A549 (cell line): ENCODE measurements at places on chromosomes 2 and 18.

DNA sequence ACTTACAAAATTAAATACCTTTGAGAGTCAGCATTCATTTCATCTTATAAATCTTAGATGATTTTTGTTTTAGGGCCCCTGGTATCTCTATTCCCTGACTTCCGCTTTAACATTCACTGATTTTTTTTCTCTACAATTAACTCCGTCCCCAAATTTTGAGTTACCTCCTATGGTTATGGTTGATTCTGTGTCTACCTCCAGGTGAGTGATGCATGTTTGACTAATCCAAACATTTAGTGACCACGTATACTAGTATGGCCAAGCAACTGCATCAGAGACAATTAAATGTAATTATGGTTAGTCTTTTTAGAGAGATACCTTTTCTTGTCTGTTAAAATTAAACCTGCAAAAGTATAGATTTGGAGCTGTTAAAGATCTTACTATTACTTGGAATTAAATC is 120.3 kb downstream of the CCDC102B start:
- no peak for DNase-seq

DNA sequence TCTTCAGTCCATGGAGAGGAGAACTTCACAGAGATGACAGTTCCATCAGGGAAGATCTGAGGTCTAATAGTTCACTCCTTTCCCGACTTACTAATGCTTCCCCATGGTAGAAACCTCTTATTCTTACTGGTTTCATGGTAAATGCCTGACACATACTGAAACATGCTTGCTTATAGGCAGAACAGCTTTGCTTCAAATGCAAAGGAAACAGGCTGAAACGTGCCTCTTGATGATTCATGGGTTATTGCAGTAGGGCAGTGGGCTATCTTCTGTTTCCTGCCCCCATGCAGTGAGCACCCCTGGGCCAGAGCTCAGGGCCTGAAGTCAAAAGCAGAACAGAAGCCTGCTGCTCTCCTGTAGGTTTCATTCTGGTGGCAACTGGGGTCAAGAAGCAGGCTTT is 223.5 kb downstream of the RDH14 start:
- no peak for DNase-seq

GRCh38 chr2:239326831-239327535 is 73.8 kb downstream of the HDAC4 start:
- DNase-seq = no peak

GRCh38 chr2:65317841-65318240 is 90.2 kb downstream of the ACTR2 start:
- no peak for DNase-seq

DNA sequence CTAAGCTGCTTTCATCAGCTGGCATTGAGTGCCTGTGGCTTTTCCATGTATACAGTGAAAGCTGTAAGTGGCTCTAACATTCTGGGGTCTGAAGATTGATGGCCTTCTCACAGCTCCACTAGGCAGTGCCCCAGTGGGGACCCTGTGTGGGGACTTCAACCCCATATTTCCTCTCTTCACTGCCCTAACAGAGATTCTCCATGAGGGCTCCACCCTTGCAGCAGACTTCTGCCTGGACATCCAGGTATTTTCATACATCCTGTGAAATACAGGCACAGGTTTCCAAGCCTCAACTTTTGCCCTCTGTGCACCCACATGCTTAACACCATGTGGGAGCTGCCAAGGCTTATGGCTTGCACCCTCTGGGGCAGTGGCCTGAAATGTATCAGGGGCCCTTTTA is 188.2 kb upstream of the SYT4 start:
- no peak for DNase-seq

- DNase-seq = no peak
These were observed 85.1 kb upstream of the FZD5 start for GRCh38 chr2:207854484-207855440.

- DNase-seq = no peak
These were observed 725 bp downstream of the FIGN start for GRCh38 chr2:163734881-163735684.

GRCh38 chr2:223970343-223971128 is 13.3 kb downstream of the MRPL44 start:
- DNase-seq = peak; percentile 64

GRCh38 chr2:189527812-189528592 is 52.6 kb downstream of the SLC40A1 start:
- DNase-seq = no peak

DNA sequence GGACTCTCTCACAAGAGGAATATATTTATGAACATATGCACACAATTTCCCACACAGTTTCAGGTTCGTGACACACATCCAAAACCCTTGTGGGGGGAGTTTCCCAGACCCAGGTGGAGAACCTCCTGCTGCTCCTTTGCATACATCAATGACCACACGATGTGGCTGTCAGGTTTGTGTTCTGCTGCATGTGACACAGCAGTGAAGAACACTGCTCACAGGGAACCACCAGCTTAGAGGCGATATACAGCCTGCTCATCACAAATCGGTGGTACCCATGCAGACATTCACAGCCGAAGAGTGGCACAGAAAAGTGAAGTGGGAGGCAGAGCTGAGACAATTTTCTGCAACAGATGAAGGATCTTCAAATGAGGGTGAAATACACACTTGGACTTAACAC is 175.6 kb upstream of the ZFP36L2 start:
- no peak for DNase-seq
